Activated effector memory CD4-positive, alpha-beta T cell treated with Interleukin-2 at 50 U/mL for 16 hours (primary cell): ENCODE measurements at places on chromosomes 7 and 10.

DNA sequence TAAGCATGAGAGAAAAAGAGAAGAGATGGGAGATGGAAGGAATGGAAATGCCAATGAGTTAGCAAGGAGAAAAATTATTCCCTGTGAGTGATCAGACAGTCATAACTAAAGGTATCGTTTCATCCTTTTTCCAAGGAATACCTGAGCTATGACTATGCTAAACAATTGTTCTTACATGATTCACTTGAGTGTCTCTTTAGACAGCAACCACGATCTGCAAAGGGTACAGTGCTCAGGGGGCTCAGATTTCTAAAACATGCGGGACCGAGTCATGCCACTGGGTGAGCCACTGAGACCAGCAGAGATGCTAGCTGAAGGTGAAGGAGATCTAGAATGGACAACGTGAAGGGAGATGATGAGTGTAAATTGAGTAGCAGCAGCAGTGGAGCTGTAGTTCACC is 78.0 kb upstream of the CTTNBP2 start:
- no peak for DNase-seq

- DNase-seq = no peak
These were observed 13.0 kb downstream of the MTURN start for GRCh38 chr7:30147785-30148184.

- no peak for DNase-seq
These were observed 51.0 kb downstream of the FAM204A start for GRCh38 chr10:118291122-118291521.

DNA sequence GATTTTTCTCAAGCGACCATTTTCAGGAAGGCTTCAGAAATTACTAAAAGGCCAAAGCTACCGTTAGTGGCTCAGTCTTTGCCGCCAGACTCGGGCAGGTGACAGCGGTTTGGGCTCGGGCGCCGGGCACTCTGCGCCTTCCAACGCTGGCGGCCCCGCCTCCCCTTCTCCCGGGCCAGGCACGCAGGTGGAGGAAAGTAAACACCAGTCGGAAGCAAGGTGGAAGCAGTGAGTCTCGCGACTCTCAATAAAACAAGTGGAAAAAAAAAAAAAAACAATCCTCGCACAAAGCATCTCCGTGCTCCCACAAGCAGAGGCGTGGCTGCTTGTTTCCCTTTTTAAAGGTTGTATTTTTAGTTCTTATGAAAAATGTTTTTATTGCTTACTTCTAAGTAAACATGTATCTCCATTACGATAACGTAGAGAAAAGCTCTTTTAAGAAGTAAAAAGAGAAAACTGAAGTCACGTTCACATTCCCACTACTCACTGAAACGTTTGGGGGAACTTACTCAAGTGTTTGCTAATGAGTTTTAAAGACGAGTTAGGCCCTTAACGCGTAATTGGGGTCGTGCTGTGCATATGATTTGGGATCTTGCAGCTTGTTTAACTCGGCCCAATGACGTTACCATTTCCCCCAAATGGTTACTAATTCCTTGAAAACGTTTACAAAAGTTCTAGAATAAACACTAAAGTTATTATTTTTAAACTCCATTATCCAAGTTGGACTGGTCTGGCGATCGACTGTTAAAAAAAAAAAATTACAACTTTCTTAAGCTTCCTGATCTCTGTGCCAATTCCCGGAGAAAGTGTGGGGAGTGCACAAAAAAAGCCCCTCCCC is 864 bp downstream of the CDCA7L start:
- DNase-seq = no peak

GRCh38 chr7:67301667-67302066 is 305.0 kb downstream of the TYW1 start:
- no peak for DNase-seq

GRCh38 chr10:5620966-5621365 is 45.4 kb downstream of the ASB13 start:
- no peak for DNase-seq

DNA sequence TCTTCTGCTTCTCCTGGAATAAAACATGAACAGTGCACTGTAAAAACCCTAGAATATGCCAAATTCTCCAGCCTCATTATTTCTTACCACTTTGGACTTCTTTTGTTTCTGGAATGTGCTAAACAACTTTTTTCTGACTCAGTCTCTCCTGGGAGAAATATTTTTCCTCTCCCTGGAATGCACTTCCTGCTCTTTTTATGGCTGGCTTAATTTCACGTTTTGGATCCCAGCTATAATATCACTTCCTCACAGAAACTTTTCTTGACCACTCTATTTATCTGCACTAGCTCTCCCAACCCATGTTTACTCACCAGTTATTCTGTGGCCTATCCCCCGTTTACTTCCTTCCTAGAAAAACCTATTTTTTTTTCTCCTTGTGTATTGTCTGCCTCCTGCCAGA is 26.7 kb downstream of the ABCB5 start:
- DNase-seq = no peak

DNA sequence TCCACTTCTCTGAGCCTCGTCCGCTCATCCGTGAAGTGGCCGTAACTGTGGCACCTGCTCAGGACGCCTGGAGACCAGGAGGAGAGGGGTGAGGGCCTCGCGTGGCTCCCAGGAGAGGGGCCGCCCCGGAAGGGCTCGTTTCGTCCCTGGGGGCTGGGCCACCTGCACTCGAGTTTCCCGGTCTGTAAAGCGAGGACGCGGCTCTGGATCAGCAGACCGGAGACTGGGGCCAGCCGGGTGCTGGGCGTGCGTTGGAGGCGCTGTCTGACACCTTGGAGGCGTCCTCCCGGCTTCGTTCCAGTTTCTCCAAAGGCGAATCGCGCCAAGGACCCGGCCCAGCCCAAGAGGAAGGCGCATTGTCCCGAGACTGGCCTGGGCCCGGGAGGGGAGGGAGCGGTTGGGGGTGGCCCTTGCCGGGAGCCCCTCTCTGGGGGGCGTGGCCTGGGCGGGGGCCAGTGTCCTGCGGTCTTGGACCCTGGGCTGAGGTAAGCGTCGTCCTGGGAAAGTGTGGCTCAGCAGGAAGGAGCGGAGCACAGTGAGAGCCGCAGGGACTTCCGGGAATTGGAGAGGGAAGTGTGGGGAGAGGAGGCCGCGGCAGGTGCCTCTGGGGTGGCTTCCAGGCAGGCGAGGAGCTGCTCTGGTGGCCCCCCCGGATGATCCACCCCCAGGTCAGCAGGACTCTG is 89.6 kb downstream of the FOXL3 start:
- no peak for DNase-seq

DNA sequence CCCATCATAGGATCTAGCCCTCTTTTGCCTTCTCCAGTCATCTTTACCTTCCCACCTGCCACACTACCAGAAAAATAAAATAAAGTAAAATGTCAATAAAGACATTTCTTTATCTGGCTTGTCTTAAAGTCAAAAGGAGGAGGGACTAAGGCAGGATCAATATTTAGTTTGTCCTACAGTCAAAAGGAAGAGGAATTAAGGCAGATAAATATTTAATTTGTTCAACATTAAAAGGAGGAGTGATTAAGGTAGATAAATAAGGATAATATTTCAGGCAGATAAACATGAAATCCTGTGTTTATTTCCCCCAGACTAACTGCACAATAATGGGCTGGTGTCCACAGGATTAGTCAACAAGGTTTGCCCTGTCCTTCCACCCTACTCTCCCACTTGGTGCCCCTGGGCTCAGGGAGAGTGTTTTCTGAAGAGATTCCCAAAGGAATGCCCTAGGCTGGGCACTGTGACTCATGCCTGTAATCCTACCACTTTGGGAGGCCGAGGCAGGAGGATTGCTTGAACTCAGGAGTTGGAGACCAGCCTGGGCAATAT is 18.3 kb upstream of the MSMB start:
- no peak for DNase-seq

GRCh38 chr7:3272691-3273141 is 28.3 kb upstream of the SDK1 start:
- DNase-seq = no peak

- DNase-seq = no peak
These were observed 26.8 kb upstream of the HDAC9 start for GRCh38 chr7:18468795-18469194.

- no peak for DNase-seq
These were observed 398.5 kb downstream of the ATRNL1 start for GRCh38 chr10:115491526-115492140.

DNA sequence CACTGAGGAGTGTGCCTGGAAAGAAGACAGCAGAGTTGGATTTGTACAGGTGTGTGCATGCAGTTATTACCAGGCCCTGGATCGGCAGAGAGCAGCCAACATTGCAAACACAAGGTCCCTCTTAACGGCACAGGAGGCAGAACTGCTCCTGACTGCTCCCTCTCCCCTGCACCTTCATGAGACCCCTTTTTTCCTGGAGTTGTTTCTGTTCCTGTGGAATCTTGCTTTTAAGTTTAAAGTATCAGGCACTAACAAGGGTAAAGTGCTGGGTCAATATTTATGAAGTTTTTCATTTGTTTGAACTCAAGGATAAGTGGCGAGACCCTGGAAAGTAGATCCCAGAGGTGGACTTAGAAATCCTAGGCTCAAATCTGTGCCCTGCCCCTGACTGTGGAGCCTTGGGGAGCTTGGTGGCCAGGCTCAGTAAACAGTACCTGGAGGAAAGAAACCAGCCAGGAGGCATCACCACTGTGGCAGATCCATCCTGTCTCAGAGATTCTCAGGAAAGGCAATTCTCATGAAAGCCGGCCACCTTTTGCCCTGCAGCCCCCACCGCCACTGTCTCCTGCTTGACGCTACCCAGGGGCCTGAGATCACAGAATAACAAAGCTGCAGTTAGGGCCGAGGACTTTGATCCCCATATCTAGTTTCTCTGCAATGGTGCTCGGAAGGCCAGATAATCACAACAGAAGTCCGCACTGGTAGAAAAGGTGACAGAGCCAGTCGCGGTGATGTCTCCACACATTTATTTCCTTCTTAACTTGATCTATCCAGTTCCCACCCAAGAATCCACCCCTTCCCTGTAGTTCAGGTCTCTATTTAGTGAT is 36.7 kb downstream of the DDC start:
- no peak for DNase-seq

DNA sequence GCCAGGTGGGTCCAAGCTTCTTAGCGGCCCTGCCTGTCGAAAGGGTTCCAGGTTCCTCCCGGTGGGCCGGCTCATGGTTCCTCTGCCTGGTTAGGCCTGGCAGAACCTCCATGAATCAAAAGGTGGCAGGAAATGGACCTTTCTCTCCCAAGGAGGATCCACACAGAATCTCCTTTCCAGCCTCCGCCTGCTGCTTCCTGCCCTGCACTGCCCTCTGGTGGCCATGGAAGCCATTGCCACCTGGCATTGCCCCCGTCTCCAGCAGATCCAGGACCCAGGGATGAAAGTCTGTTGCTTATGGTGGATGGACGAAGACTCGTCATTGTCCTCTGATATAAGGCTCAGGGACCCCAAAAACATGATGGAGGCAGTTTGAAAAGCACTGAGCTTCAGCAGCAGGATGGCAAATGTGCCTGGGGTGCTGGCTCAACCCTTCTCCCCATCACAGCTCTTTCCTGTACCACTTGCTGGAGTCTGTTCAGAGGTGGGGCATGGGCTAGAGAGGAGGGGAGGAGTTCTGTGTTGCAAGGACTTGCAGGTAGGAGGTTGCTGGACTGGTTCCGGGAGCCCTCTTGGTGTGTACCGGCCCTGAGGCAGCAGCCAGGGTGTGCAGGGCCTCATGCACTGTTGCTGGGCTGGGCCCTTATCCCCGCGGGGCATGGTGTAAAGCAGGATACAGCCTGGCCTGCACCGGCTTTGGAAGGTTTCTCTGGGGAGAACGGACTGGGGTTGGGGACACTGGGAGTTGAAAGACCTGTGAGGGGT is 11.3 kb upstream of the INMT start:
- peak; percentile 61 for DNase-seq

- DNase-seq = no peak
These were observed 26.3 kb upstream of the COL1A2 start for GRCh38 chr7:94368371-94368791.

DNA sequence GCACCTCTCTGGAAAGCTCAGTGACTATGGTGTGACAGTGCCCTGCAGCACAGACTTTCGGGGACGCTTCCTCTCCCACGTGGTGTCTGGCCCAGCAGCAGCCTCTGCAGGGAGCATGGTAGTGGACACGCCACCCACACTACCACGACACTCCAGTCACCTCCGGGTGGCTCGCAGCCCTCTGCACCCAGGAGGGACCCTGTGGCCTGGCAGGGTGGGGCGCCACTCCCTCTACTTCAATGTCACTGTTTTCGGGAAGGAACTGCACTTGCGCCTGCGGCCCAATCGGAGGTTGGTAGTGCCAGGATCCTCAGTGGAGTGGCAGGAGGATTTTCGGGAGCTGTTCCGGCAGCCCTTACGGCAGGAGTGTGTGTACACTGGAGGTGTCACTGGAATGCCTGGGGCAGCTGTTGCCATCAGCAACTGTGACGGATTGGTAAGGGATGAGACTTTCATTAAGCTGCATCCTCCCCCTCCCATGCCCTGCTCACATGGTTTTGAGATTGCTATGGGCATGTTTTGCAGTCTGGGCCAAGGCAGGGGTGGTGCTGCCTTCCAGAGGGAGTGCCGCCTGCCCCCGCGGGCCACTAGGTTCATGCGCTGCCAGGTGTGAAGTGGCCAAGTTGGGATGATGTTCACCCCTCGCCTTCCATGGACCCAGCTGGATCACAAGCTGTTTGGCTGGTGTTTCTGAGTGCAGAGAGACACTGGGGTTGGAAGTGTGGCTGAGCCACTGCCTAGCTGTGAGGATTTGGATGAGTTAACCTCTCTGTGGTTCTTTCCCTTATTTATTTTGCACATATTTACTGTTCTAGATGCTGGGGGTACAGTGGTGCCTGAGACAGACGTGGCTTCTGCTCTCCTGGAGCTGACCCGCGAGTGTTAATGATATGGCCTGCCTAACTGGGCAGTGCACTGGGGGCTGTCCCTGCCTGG is 2.5 kb downstream of the ADAMTS14 start:
- no peak for DNase-seq

DNA sequence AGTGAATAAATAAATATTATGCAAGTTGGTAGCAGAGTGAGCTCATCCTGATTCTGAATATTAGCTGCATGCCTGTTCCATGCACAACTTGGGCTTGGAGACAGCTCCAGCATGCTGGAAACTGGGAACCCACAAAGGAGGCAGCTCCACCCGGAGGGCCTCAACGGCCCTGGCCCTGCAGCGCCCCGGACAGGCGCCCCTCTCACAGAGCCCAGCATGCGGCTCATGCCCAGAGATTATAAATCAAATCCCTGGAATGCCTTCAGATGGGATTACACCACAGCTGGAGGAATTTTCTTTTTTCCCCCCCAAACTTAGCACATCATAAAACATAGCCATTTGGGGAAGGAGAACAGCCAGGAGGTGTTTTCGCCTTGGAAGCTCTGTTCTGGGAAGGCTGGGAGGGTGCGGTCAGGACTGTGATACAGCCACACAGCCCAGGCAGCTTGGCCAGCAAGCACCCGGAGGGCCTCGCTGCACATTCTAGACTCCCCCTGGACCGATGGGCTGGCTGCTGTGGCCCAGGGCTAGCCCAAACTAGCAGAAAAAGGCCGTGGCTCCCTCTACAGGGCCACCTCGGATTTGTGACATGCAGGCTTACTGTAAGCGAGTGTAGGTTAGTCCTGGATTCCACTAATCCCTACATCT is 102.4 kb downstream of the PTPN20 start:
- DNase-seq = no peak

- no peak for DNase-seq
These were observed 149.0 kb upstream of the UNC5B start for GRCh38 chr10:71063401-71063800.

DNA sequence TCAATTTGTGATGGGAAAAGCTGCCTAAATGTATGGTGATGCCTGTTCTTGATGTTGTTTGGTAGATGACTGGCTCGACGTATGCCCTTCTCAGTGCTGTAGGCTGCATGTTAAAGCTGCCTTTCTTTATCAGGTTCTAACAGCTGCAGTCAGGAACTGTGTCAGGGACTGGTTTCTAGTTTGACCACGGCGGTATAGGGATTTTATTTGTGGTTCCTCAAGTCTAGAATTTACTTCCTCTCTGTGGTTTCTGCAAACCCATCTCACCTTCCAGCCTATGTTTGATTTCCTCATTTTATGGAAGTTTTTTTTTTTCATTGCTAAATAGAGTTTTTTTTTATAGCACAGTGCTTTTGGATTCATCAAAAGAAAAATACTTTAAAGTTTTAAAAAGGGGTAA is 26.5 kb downstream of the LMTK2 start:
- DNase-seq = no peak
